T47D (cell line): ENCODE measurements at places on chromosomes 2 and 18.

DNA sequence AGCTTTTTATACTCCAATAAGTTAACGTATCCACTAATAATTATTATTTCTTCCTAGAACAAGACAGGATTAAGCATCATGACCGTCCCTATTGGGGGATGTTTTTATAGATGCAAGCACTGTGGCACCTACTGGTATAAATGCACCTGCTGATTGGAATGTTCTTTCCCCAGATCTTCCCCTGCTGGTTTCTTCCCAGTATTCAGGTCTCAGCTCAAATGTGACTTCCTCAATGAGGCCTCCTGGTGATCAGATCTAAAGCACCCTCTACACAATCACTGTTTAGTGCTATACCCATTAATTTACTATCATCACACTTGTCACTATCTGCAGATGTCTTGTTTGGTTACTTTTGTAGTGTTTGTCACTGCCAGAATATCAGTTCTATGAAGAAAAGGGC lies 3.9 kb upstream of the TYMS start:
- no peak for DNase-seq

- DNase-seq = no peak
Measured at GRCh38 chr2:230668184-230668938, 44.3 kb upstream of the CAB39 start.

DNA sequence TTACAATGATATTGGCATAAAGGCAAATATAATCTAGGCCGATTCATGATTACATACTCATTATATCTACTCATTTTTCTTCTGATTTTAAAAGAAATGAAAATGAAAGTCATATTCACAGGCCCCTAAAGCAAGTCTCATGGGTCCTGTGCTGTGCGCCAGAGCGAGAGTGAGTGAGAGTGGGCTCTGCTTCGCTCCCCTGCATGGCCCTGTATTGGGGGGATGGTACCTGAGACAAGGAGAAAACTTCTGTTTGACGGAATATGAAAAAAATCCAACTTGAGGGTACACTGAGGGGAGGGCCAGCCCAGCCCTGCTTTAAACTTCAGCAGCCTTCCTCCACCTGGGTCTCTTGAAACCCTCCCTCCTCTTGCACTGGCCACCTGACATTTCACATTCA lies 81.4 kb upstream of the RGPD5 start:
- DNase-seq = no peak

DNA sequence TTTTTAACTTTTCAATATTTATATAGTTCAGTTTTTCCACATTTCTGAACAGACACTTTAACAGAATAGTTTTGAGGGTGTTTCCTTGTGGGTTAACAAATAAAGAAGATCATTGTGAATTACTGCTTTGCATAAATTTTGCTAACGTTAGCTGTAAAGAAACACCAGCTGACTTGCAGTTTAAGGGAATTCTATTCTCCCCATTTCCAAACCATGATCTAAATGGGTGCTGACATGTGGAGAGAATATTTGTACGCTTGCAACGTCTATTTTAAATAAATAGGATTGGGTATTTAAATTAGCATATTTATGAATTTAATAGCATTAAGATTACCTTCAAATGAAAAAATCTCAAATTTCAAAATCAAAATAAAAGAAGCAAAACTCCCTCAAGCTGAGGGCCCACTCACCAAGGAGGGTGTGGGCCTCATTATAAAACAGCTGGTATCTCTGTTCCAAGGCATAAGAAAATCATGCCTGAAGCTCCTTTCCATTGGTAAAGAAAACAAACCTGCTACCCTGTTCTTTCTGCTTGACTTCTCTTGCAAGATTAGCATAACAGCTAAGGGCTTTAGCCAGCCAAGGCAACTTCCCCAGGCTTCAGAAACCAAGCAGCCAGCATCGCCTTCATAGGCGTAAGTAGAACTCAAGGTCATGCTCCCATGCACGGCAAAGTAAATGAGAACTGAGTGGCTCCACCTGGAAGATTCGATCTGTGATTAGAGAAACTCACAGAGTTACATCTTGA lies 3.2 kb downstream of the MRO start:
- DNase-seq = no peak

- no peak for DNase-seq
Measured at GRCh38 chr18:39776766-39777165, 2178.3 kb upstream of the PIK3C3 start.

DNA sequence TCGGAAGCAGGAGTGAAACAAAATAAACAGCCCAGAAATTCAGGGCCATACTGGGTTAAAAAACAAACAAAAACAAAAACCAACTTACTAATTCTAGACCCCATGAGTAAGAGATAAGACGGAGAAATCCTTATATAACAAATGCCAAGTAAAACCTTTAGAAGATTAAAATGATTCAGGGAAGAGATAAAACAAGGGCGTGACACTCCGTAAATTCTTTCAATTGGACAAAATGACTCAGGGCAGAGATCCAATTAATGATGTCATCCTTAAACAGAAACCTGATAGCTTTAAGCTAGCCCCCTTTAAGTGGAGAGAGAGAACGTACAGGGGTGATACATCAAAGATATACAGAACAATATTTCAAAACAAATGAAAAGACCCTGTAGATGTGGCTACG lies 317.4 kb downstream of the NBAS start:
- DNase-seq = no peak

DNA sequence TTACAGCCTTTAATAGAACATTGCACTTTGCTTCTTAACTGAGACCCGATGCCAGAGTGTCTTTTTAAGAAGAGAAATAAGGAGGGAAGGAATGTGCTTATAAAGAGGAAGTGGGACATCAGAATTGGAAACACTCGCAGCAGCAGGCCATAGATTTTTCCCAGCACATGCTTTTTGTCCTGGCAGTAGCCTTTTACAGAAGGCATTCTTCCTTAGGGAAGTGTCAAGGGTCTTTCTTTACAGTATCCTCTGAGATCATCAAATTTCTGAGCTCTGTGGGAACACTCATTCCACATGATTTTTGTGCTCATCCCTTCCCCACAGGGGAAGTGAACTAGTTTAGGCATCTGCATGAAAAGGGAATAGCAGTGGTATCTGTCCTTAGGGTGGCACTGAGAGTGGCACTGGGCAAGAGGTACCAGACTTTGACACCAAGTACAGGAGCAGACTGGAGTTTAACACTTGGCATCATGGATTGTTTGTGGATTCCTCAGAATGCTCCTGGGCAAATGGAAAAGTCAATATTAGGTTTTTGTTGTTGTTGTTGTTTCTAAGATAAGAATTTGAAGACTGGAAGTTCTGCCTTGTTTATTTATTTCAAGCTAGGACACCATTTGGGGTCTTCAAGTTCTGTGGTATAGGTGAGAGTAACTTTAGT lies 4.1 kb downstream of the MYO1B start:
- peak; percentile 32 for DNase-seq

DNA sequence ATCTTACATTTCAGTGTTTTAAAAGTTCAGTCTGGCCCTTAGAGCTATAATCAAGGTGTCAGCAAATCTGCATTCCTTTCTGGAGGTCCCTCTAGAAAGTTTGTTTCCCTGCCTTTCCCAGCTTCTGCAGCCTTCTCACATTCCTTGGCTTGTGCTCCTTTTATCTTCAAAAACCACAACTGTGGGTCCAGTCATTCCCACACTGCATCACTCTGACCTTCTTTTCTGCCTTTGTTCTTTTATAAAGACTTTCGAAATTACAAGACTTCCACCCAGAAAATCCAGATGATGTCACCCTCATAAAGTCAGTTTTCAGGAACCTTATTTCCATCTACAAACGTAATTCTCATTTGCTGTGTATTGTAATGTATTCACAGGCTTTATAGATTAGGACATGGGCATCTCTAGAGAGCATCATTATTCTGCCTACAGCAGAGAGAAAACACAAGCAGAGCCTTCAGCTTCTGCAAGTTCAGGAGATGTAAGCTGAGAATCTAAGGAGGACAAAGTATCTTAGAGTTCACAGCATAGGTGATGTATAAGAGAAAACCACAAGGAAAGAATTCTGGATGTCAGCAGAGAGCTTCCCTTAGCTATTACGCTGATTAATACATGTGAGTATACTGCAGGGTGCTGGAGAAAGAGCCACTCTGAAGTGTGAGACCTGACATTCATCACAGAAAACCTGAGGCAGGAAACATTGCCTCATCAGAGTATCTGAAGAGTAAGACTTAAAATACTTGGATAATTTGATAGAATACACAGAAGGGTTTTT lies 1100.2 kb downstream of the CBLN2 start:
- no peak for DNase-seq

GRCh38 chr2:126828051-126828450 lies 70.6 kb upstream of the TEX51 start:
- no peak for DNase-seq

- DNase-seq = no peak
Measured at GRCh38 chr2:223003191-223003590, 48.8 kb upstream of the KCNE4 start.

DNA sequence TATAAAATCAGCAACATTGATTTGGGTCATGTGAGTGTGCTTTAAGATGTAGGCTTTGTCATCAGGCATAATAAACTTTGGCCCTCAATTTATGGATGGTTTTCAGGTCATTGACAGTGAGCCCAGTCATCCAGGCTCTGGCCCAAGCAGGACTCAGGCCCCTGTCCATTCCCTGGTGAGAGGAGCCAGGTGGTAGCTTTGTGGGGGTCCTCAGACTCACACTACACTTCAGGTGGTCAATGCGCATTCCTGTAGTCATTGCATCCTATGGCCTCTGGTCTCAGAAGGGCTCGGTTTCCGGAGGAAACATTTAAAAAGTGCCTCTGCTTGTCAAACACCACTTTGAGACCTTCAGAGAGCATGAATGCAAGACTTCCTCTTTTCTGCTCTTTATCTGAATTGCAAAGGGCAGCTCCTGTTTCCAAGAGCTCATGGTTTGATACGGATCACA lies 20.2 kb downstream of the LGALSL start:
- DNase-seq = no peak

GRCh38 chr2:52934323-52934898 lies 833.2 kb upstream of the CHAC2 start:
- no peak for DNase-seq

GRCh38 chr2:159788253-159788652 lies 9.8 kb downstream of the CD302 start:
- no peak for DNase-seq

DNA sequence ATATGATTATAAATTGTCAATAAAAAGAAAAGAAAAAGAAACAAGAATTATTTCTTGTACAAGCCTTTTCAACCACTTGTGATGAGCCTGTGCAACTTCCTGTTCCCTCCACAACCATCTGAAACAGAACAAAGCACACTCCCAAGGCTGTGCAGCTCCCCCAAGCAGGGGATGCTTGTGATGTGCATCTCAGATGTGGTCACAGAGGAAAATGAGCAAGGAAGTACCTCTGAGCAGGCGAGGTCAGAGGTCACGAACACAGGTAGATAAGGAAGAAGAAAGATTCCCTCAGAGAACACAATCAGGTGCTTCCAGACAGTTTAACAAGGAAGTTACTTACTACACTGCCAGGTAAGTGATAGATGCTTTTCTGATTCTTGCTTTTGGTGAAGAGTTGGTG lies 274.8 kb upstream of the SLC39A10 start:
- DNase-seq = no peak

- DNase-seq = no peak
Measured at GRCh38 chr2:134594399-134594798, 124.4 kb downstream of the TMEM163 start.

GRCh38 chr2:237433920-237434676 lies 20.1 kb upstream of the COL6A3 start:
- no peak for DNase-seq

GRCh38 chr2:235497096-235497495 lies 3.3 kb downstream of the AGAP1 start:
- no peak for DNase-seq

- DNase-seq = no peak
Measured at GRCh38 chr18:3248658-3249359, 1.2 kb downstream of the MYL12A start.
